Renal cortical epithelial cell (primary cell): ENCODE measurements at places on chromosomes 13 and 19. TPM values are rescaled to one million over a fixed set of nuclear protein-coding genes. Genes with fewer than 3 reads are reported as not detected.

DNA sequence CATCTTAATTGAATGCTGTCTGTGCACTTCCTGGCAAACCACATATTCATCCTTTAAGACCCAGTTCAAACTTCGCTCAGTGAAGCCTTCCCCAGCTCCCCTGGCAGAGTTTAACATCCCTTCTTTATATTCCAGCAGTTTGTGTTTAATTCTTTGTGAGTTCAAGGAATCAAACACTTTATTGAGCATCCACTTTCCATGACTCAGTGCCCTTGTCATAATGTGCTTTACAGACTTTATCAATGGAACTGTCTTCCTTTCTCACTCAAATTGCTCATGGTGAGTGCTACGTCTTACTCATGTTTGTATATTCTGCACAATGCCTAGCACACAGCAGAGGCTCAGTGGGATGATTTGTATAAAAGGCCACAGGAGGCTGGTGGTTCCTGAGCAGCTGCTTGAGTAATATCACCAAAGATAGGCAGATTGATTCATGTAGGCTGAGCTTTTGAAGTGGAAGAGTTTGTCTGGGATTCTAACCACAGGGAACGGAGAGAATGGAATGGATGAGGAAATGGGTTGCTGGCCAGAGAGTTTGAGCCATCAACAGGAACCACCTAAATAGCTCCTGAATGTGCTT is 44.2 kb downstream of the SERTM1 start:
- DNase-seq: peak; percentile 16

The ACER1 gene
- not detected in 2 replicates for total RNA-seq

DNA sequence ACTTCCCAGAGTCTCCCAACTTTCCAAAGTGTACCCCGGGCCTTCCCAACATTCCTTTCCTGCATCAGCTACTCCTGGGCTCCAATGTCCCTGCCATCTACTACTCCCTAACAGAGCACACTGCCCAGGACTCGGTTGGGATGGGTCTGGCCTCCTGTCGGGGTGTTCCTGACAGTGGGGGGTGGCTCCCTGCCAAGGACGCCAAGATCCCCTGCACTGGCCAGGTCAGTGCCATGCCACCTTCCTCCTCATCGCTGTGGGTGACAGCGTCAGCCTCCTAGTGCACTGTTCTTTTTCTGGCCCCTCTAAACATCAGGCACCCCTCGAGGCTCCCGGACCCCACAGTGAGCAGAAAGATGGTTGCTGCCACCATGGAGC is 13.8 kb downstream of the EPS15L1 start:
- no peak for DNase-seq

- no peak for DNase-seq
Measured at GRCh38 chr19:33674626-33675367, 53.0 kb downstream of the CHST8 start.

- peak; percentile 74 for DNase-seq
Measured at GRCh38 chr19:18007917-18008673, at the start of gene ARRDC2. Gene ARRDC2 (plus strand): TSS chr19:18008170. CDS start chr19:18008311, 141 bp downstream.

DNA sequence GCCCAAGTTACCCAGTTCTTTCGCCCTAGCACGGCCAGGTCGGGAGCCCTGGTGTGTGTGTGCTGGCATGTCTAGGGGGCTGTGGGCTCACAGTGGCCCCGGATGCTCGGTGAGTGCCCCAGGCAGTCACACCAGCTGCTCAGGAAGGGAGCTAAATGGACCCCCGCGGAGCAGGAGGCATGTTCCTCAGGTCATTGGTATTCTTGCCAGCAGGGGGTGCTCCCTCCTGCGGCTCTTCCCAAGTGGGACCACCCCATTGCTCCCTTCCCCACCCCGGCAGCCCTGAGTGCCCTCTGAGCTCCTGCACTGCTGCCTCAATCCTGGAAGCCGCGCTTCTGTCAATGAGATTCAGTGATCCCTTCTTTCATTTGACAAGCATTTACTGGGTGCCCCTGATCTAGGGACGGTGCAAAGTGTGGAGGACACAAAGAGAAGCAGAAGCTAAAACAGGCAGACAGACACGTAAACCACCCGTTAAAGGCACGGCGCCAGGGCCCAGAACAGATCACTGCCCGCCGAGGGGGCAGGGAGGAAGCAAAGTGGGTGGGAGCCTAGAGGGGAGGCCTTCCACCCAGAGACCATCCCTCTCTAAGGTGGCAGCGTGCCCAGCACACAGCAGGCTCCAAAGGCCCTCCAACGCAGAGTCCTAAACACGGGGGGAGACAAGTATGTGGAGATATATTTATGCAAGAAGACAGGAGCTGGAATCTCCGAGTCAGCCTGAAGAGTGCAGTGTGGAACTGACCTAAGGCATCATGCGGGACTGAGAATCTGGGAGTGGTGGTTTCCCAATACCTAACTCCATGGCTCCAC is 5.2 kb upstream of the ADPRHL1 start:
- no peak for DNase-seq

- no peak for DNase-seq
Measured at GRCh38 chr19:45275370-45275971, 24.4 kb downstream of the MARK4 start.

The C13orf46 gene
- 0.65 TPM in 1 of 2 replicates, not detected in the other for total RNA-seq

The PTGIR gene
- not detected in 2 replicates for total RNA-seq

- peak; percentile 86 for DNase-seq
Measured at GRCh38 chr19:13260883-13261653, 110.9 kb downstream of the IER2 start.

The HIPK4 gene
- not detected in 2 replicates for total RNA-seq

DNA sequence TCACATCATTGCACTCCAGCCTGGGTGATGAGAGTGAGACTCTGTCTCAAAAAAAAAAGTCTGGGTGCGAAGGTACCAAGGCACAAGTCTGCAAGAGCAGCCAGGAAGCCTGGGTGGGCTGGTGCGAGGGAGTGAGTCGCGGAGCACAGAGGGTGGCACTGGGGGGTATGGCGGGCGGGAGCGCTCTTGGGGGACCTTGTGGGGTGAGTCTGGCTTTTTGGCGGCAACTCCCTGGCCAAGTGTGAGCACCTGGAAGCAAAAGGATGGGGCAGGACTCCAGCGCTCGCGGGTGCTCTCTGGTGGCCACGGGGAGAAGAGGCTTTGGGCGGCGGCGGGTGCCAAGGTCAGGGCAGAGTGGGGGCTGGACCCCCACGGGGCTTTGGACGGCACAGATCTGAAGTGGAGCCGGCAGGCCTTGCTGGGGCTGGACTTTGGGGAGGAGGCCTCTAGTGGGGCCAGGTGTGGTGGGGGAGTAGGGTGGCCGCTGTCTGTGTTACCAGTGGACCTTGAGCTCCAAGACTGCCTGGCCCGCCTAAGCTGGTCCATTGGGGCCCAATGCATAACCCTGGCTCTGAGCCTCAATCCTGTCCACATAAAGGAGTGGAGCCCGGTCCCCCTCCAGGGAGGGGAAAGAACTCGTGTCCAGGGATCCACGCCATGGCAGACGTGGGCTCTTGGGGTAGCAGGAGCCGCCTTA is 1.6 kb downstream of the P2RY11 start:
- no peak for DNase-seq

DNA sequence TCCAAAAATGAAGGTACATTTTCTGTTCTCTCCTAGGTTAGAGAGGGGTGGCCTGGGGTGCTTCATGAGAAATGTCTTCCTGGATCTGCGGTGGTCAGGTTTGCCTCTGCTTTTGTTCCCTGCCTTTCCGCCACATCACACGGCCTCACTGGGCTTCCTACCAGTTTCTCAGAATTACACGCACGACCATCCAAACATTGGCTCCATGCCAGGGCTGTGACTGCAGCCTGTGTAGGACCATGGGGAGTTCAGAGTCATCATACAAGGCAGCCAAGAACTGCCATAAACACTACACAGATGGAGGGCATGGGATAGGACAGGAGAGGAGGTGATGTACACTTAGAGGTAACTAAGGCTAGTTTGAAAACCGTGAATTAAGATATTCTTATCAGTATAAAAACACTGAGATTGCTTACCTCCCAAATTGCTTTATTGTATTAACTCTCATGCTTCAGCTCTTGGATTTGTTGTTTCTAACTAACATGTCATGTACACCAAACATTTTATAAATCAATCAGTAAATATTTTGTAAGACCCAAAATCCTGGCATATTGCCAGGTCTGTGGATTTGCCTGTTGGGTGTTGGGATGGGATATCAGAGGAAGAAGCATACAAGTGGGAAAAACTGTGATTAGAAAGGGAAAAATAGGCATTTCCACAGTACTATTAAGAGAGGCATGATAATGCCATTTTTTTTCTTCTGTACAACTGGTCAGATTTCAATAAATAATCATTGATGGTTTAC is 45.2 kb downstream of the CDADC1 start:
- DNase-seq: peak; percentile 30

The PRX gene
- 0.52 and 1.0 TPM in 2 replicates for total RNA-seq

The ZNF99 gene
- under 0.01 TPM in 1 of 2 replicates, not detected in the other for total RNA-seq

GRCh38 chr13:104996022-104996421 is 1539.4 kb downstream of the EFNB2 start:
- DNase-seq: peak; percentile 4

The PLVAP gene
- 0.10 and 0.52 TPM in 2 replicates for total RNA-seq

The ARID3A gene
- 9.5 and 18.8 TPM in 2 replicates for total RNA-seq

DNA sequence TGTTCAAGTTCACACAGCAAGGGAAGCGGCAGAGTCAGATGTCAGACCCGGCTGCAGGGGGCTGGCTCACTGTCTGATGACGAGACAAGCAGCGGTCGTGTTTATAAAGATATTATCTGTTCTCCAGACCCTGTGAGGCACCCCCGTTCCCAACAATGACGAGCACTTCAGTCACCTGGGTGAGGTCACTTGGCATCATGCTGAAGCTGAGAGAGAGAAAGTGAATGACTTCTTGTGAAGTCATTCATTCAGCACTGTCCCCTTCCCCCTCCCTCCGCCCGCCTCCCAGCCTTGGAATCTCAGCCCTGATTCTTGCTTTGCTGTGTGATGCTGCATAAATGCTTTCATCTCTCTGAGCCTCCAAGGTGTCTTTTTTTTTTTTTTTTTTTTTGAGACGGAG is 4.9 kb upstream of the LYPD3 start:
- DNase-seq: no peak

DNA sequence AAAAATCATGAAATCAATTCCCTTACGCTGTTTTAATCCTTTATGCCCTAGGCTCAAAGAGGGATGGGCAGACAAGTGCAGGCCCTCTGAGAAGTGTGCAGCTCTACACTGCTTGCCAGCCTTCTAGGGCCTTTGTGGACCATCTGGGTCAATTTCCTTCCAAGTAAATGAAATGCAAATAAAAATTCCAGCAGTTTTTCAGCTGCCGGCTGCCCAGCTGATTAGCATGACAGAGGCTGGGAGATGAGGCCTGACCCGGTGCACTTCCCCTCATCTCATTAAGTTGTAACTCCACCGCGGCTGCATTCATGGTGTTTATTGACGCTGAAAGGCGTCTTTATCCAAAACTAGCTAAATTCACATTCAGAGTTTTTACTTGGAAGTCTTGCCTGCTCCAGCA is 47.5 kb upstream of the GSX1 start:
- no peak for DNase-seq

- no peak for DNase-seq
Measured at GRCh38 chr19:45395821-45396617, 8.8 kb downstream of the PPP1R13L start.

- DNase-seq: no peak
Measured at GRCh38 chr13:95122063-95122462, 179.2 kb downstream of the ABCC4 start.

The SNRPD2 gene
- 120 and 333 TPM in 2 replicates for total RNA-seq

The REEP6 gene
- total RNA-seq: 4.9 and 8.7 TPM in 2 replicates

DNA sequence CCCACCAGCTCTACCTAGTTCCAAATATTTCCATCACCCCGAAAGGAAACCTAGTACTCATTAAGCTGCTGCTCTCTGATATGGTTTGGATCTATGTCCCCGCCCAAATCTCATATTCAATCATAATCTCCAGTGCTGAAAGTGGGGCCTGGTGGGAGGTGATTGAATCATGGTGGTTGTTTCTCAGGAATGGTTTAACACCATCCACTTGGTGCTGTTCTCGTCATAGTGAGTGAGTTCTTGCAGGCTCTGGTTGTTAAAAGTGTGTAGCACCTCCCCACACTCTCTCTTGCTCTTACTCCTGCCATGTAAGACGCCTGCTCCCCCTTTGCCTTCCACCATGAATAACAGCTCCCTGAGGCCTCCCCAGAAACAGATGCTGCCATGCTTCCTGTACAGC is 43.4 kb upstream of the MED4 start:
- DNase-seq: no peak

GRCh38 chr19:41351339-41352245 is 2.1 kb downstream of the TGFB1 start:
- no peak for DNase-seq

The PSG1 gene
- total RNA-seq: 0.35 and 0.70 TPM in 2 replicates

DNA sequence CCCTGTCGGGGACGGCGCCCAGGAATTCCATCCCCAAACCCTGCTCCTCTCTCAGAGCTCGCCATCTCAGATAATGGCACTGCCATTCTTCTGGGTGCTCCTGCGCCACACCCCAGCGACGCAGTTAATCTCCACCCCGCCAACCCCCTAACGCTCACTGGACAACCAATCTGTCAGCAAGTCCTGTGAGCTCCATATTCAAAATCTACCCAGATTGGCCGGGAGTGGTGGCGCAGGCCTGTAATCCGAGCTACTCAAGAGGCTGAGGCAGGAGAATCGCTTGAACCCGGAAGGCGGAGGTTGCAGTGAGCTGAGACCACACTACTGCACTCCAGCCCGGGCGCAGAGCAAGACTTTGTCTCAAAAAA is 18.6 kb downstream of the FCGBP start:
- no peak for DNase-seq

GRCh38 chr19:44476559-44477408 is 23.5 kb downstream of the ZNF180 start:
- DNase-seq: peak; percentile 17

- no peak for DNase-seq
Measured at GRCh38 chr13:33487575-33488243, 202.2 kb upstream of the STARD13 start.

GRCh38 chr19:2579678-2580280 is 103.9 kb downstream of the GADD45B start:
- DNase-seq: no peak

The SHISA7 gene
- not detected in 2 replicates for total RNA-seq

GRCh38 chr13:72341904-72342303 is 385.5 kb downstream of the MZT1 start:
- DNase-seq: no peak

GRCh38 chr19:44615863-44616247 is 2.5 kb downstream of the IGSF23 start:
- no peak for DNase-seq

The SOX1 gene
- not detected in 2 replicates for total RNA-seq

GRCh38 chr13:97982286-97982685 is 28.8 kb downstream of the IPO5 start:
- DNase-seq: peak; percentile 56

- DNase-seq: no peak
Measured at GRCh38 chr13:98927951-98928927, 49.6 kb downstream of the DOCK9 start.
